ENCODE measurements at places on chromosomes 4 and X.
A peak's percentile ranks its signal among the peaks of the same experiment; 100 is the strongest.

- no peak for DNase-seq
Measured at GRCh38 chr4:155900381-155900780, 3.1 kb upstream of the TDO2 start.

GRCh38 chr4:8439914-8440491, 520 bp downstream of the ACOX3 start:
- DNase-seq: no peak

GRCh38 chrX:57286507-57287251, at the start of gene FAAH2:
Gene FAAH2, plus strand, starts transcription at chrX:57286706. Its CDS starts 120 bp downstream, at chrX:57286826.
- peak; percentile 60 for DNase-seq

- no peak for DNase-seq
Measured at GRCh38 chrX:155071694-155072280, 479 bp downstream of the BRCC3 start.

- no peak for DNase-seq
Measured at GRCh38 chr4:172173206-172173605, 360.0 kb downstream of the GALNTL6 start.

DNA sequence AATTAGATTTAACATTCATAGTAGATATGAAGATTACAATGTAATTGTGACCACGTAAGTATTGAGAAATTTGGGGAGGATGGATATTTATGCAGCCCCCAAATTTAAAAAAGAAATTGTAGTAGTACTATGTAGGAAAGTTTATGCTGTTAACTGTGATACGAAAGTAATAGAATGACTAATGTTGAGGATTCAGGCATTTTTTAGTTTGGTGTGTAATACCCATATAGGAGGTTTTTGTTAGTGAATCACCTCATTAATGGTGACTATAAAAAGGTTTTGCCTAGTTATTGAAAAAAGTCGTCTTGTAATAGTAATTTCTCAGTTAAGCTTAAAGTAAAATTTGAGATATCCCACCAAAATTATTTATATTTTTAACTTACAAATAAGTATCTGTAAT, 67.2 kb downstream of the SMARCAD1 start:
- no peak for DNase-seq

DNA sequence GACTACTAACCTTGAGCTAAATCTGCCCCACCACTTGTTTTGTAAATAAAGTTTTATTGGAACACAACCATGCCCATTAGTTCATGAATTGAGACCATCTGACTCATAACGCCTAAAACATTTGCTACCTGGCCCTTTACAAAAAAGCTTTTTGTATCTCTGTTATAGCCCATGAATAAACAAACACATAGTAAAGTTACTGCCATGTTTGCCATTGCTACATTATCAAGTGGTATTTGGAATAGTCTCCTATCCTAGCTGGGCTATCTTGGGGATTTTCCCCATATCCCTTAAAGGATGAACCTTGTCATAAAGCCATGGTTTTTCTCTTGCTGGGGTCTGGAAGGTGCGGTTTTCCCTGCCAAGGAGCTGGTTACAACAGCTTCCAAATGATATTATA, 112.3 kb downstream of the FAM9B start:
- DNase-seq: no peak

DNA sequence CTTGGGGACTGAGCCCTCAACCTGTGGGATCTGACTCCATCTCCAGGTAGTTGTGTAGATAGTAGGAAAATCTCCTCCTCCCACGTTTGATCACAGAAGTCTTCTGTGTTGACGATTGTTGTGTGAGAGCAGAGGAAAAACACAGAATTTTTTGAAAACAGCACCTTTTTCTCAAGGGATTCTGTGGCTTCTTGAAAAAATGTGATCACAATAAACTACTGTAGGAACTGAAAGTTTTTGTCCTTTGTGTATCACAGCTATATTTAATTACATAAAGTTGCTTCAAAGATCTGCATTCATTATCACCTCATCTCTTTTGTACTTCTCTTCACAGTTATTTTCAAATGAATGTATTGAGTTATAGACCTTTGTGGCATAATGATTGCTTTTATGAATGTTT, 85.1 kb downstream of the AFF1 start:
- DNase-seq: no peak

DNA sequence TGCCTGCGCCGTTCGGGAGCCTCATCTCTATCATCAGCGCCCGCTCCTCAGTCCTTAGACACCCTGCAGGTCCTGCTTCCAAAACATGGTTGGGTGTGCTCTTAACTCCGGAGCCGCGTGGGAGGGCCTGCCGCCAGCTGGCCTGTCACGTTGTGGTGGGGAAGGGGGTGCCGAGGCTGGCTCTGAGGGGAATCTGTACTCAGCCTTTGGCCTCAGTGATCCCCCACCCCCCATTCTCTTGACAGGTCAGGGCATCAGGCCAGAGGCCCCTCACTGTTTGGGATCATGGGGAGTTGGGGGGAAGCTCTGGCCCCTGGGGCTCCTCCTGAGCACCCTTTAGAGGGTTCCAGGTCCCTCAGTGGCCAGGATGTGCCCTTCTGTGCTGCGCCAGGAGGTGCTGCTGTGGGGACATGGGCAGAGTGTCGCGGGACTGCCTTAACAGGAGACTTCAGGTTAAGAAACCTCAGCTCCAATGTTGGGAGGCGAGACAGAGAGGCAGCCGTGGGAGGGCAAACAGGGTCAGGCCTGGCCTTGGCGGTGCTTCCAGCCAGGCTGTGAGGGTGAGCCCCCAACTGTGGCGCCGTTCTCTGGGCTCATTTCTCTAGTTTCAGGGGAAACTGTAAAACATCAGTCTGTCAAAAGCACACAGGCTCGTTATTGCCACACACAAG, 33.5 kb downstream of the TRMT44 start:
- DNase-seq: no peak

DNA sequence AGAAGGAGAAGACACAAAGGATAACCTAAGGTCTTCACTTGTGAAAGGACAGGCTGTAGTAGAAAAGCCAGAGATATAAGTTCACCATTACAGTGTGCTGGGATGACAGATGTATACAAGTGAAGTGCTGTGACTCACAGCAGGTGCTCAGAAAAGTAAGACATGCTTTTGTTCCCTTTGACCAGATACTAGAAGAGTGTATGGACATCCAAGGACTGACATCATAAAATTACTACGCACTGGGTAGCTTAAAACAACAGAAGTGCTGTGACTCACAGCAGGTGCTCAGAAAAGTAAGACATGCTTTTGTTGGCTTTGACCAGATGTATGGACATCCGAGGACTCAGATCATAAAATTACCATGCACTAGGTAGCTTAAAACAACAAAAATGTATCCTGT, 61.6 kb upstream of the BTC start:
- no peak for DNase-seq

- DNase-seq: no peak
Measured at GRCh38 chr4:79185526-79186045, 140.3 kb downstream of the NAA11 start.

DNA sequence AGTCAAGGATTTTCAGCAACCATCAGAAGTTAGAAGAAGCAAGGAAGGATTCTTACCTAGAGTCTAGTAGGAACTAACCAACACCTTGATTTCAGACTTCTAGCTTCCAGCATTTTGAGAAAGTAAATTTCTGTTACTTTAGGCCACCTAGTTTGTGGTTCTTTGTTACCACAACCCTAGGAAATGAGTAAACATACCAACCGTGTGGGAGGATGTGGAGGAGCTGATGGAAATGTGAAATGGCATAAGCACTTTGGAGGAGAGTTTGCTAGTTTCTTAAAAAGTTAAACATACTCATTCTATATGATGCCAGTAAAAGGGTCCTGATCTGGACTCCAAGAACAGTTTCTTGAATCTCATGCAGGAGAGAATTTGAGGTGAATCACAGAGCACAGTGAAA, 679.4 kb downstream of the PDHA2 start:
- no peak for DNase-seq

- no peak for DNase-seq
Measured at GRCh38 chr4:25551605-25552004, 104.0 kb upstream of the SLC34A2 start.

- no peak for DNase-seq
Measured at GRCh38 chr4:69708211-69708610, 52.2 kb downstream of the SULT1B1 start.

GRCh38 chrX:81120936-81121371, 80.8 kb downstream of the HMGN5 start:
- peak; percentile 8 for DNase-seq

DNA sequence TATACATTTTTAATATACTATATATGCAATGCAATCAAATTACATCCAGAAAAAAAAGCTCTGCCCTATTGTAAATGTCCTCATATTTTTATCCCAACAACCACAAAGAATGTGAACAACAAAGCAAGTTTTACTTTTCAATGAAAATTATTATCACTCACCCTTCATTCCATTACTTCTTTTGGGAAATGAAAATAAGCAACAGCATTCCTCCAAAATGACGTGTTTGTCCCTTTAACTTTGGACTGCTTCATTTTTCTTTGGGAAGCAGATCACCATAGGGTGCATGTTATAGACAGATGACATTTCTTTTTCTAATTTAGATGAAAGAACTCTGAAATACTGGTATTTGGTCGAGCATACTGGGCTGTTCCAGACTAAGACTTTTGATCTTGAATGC, 667.1 kb upstream of the BOD1L1 start:
- no peak for DNase-seq

- no peak for DNase-seq
Measured at GRCh38 chr4:88045021-88045420, 37.6 kb downstream of the PKD2 start.

DNA sequence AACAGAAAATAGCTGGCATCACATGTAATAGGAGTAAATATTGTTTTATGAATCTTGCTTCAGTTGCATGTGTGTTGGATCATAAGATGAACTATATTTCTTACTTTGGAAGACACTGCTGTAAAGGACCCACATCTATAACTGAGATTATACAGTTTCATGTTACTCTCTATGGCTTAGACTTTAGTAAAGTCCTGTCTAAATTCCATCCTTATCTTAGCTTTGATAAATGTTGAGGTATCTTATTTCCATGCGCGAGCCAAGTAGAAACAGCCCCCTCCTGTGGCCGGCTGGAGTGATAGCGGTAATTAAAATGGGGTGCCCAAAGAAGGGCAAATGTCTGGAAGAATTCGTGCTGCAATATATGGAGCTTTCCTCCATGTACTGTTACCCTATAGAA, 43.0 kb downstream of the CCDC158 start:
- DNase-seq: peak; percentile 63

DNA sequence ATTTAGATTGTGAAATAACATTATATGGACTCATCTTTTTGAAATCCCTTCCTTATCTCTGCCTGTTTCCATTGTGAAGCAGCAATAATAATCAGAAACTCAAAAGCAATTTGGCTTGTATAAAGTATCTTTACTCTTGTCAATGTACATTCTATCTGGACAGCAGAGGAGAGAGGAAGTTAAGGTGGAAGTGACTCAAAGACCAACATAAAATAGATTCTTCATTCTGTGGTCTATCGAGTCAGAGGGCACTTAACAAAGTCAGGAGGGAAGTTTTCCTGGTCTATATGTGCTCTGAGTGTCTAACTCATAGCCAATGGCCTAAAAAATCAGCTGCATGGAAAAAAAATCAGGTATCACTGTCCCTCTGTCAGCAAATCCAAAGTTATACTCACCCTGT, 155.5 kb downstream of the EMCN start:
- no peak for DNase-seq

DNA sequence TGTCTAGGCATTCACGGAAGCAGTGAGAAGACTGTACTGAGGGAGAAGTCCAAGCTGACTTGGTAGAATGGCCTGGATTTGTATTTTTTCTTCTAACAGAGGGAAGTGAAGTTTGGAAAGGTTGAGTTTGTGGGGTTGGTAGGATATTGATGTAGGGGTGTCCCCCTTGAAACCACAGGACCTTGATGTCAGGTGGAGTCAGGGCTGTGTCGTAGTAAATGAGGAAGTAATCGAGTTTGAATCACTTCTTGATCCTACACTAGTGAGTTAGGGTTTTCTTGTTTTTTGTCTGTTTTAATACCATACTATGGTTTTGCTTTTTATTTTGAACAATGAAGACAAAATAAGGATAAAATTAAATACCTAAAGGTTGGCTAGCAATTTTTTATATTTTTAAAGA, 30.1 kb upstream of the ANAPC4 start:
- no peak for DNase-seq

- no peak for DNase-seq
Measured at GRCh38 chrX:41779030-41779564, 55.1 kb downstream of the GPR82 start.
